ENCODE measurements at places on chromosomes 6 and 20.
A peak's percentile ranks its signal among the peaks of the same experiment; 100 is the strongest.

DNA sequence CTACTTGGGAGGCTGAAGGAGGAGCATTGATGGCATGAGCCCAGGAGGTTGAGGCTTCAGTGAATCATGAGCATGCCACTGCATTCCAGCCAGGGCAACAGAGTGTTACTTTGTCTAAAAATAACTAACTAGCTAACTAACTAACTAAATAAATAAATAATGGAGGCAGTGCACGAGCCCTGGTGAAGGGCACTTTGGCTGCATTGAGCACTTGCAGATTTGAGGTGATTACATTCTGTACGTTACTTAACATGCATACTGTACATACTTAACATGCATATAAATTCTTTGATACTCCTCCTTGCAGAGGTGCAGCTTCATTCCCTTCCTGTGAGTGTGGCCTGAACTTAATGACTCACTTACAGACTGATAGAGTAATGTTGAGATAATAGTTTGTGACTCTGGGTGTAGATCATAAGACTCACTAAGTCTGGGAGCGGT is 10.7 kb downstream of the HLA-A start:
- DNase-seq: no peak

DNA sequence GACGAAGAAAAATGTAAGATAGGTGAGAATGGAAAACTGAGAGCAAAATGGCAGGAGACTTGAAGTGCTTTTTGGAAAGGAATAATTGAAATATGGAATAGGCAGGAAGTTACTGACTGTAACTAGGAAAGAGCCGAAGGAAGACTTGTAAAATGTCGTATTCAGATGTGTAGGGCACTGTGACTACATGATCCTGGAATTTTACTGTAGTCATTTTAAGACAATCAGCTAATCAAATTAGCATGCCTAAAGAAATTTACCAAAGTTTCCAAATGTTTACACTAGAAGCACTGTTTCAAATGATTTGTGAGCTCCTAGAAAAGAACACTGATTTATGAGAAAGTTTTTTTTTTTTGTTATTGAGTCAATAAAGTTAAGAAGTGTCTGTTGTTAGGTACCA is 21.2 kb upstream of the ADIG start:
- DNase-seq: no peak

GRCh38 chr20:20452254-20452676 is 84.4 kb downstream of the INSM1 start:
- DNase-seq: peak; percentile 93

- no peak for DNase-seq
These were observed 39.0 kb upstream of the BEND3 start for GRCh38 chr6:107154131-107154800.

GRCh38 chr20:38997622-38998021 is 35.5 kb downstream of the DHX35 start:
- DNase-seq: peak; percentile 79

- no peak for DNase-seq
These were observed 3.1 kb downstream of the ZNF76 start for GRCh38 chr6:35262596-35262995.

- no peak for DNase-seq
These were observed 891 bp upstream of the POU3F2 start for GRCh38 chr6:98833307-98834059.

DNA sequence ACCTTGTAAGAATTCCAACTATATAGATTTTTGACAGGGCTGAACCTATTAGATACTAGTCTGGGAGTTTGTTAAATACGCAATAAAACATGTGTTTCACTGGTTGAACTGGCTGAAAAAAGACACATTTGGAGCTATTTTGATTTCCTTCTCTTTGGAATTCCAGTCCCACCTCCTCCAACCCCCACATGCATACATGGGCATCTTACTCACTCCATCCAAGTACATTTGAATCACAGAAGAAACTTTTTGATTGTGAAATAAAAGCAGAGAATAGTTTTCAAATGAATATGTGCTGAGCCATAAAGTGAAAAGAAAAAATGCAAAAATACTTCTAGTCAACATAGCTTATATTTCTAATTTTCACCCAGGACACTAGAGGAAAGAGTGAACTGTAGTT is 33.9 kb upstream of the STXBP5 start:
- no peak for DNase-seq

GRCh38 chr6:124223611-124224345 is 420.1 kb downstream of the NKAIN2 start:
- DNase-seq: no peak

DNA sequence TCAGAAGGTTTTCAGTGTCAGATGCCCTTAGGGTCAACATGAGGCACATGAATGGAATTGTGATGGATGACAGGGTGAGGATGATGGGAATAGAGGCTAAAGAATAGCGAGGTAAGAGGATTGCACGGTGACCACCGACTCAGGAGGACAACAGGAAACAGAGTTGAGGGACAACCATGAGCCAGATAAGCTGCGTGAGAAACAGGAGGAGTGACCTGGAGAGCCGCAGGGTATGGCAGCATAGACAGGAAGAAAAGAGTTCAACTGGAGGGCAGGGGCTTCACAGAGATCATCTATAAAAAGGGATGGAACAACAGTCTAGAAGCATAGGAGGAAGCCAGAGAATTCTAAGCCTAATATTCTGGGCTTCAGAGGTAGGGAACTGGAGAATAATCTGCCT is 84.7 kb upstream of the ENPP5 start:
- DNase-seq: no peak

- DNase-seq: no peak
These were observed 91.0 kb downstream of the PPP1R14C start for GRCh38 chr6:150233843-150234269.

DNA sequence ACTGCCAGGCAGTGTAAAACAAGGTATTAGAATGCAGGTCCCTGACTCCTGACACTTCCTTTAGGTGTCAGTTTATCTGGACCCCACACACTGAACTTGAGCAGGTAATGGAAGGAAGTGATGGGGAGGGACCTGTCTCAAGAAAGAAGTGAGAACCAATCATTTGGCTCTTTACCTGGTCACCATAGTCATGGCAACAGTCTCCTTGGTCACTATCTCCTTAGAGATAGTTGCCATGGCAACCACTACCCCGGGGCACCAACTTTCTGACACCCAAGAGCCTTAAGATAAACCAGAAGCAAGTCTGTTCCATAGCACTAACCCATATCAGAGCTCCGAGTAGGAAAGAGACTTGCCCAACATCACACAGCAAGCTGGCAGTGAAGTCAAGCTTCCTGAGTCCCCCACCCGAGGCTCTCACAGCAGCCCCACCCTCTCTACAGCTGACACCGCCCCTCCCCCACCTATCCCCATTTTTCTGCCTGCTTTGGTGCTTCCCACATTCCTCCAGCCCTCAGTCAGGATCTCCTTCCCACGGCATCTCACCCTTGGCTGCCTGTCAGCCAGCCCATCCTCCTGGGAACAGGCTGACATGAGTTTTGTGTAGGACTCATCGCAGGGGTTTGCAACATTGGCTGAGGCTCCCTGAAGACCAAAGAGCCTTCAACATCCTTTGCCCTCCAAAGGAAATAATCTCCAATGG is 16.3 kb upstream of the HM13 start:
- DNase-seq: no peak

GRCh38 chr6:89379281-89379680 is 26.8 kb upstream of the UBE2J1 start:
- peak; percentile 47 for DNase-seq

- DNase-seq: no peak
These were observed 178.7 kb upstream of the TAB2 start for GRCh38 chr6:149138699-149139294.

DNA sequence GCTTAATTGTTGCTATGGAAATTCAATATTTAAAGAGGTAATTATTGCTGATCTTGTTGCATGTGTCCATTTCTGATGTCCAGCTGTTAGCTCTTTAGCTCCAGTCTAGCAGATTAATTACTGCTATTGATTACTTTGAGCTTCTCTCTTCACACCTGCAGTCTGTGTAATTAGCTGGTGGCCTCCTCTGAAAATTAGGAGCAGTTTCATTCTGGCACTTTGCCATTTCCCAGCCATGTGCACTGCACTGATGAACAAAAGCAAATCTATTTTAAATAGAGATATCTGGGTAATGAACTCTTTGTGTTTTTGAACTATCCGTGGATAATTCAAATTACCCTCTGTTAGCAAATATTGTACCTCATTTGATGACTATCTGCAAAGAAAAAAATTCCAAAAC is 275.9 kb downstream of the RNF144B start:
- DNase-seq: no peak

GRCh38 chr20:63517376-63518309 is 2.9 kb upstream of the PPDPF start:
- no peak for DNase-seq

- peak; percentile 46 for DNase-seq
These were observed 37.6 kb upstream of the HINT3 start for GRCh38 chr6:125918681-125919566.

DNA sequence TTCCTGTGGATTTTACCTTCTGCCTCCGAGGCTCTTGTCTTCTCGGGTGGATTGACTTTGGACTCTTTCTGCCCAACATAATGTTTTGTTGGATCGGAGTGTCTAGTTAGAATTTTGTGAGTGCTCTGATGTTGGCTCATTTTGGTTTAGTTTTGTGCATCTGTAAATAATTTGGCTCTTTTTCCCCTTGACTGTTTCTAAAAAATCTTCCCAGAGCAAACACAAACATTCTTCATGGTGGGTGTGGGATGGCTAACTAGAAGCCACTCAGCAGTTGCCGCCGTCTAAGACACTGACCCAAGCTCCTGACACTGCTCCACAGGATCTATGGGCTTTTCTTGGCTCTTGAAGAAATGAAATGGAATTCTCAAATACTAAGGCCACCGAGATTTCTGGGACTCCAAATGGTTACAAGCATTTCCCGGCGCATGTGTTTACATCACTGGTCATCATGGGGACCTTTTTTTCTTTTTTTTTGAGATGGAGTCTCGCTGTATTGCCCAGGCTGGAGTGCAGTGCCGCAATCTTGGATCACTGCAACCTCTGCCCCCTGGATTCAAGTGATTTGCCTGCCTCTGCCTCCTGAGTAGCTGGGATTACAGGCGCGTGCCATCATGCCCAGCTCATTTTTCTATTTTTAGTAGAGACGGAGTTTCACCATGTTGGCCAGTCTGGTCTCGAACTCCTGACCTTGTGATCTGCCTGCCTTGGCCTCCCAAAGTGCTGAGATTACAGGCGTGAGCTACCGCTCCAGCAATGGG is 92.0 kb upstream of the FRMD1 start:
- DNase-seq: no peak

DNA sequence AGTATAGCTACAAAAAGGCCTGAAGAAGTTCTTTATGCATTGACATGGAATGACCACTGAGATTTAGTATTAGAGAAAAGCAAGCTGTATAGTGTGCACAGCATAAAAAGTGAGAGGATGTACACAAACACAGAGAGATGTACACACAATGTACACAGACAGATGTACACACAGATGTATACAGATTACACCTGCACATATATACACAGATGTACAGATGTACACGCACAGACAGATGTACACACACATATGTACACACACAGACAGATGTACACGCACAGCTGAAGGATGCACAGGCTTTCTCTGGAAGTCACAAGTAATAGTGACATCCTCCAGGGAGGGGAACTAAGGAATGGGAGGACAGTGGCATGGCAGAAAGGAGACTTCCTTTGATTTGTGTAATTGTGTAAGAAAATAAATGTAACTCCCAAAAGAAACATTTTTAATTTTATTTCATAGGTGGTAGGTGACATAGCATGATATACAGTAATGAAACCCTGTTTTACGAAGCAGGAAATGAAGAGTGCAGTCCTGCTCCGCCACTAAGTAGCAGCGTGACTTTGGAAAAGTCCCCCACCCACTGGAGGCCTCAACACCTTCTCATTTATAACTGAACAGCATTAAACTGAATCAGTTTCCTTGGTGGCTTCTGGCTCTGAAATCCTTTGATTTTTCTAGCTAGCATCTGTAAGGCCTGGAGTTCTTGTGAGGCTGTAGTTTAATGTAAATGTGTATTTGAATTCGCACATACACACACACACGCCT is 14.1 kb downstream of the NFATC2 start:
- no peak for DNase-seq

- no peak for DNase-seq
These were observed 30.8 kb downstream of the JAG1 start for GRCh38 chr20:10642856-10643559.

DNA sequence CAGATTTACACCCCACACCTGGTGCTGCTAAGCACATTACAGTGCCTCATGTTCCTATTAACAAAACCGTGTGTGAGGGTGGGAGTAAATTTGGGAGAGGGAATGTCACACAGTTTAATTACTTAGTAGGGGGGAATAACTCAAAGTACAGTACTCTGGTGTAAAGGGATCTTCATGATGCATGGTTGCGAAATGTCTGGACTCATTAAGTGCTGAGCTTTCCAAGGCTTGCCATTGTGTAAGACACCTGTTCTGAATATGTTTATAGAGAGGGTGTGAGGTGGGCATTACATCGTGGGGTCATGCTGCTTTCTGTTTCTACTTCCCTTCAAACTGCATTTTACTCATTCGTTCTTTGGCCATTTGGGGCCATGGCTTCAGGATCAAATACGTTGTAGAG is 181.2 kb downstream of the ADGRG6 start:
- no peak for DNase-seq

- no peak for DNase-seq
These were observed 9.8 kb downstream of the MRPS18A start for GRCh38 chr6:43677759-43678158.

GRCh38 chr6:166713434-166714186 is 86.6 kb upstream of the RPS6KA2 start:
- DNase-seq: no peak

DNA sequence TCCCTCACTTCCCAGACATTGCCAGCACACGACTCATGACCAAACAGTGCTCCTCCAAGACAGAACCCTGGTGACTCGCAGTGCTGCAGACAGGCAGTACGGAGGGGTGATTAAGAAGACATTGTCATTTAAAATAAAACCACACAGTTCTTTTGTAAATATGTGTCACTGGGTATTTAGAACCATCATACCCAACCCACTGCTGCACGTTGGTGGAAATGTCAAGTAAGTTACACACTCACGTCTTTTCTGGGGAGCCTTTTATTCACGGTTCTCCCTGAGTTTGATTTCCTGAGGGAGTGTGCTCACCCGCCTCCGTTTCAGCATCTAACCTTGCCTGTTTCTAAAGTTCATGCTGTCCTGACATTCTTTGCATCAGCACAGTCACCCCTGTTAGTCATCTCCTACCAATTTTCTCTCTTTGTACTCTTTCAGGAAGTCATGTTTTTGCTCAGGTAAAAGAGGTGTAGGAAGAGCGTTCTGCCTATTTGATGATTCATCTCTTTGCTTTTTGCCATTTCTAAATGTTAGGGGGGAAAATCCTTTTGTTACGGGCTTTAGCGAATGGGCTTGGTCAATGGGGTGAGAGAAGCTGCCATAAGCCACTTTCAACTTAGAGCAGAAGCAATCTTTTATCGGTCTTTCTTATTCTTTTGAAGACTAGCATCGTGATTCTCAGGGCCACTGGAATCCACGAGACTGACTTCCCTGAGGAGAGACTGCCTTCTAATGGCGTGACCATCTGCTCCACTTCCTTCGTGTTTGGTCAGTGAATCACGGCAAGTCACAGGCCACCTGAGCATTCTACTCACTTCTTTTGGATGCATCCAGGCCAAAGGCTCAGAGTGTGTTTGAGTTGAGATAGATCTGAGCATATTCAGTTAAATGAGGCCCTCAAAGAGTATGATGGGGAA is 512.8 kb upstream of the JARID2 start:
- no peak for DNase-seq
